Camera-type eye (tissue), 1 donor: ENCODE measurements at places on chromosomes 5 and 9. TPM values are rescaled to one million over a fixed set of nuclear protein-coding genes. Genes with fewer than 3 reads are reported as not detected.

Gene HAVCR2
- total RNA-seq = 1.8 TPM

Gene ELOVL7
- 6.7 TPM for total RNA-seq

Gene CXCL14
- 63.1 TPM for total RNA-seq

Gene WDR41
- 80.0 TPM for total RNA-seq

Gene SPARC
- 2,277 TPM for total RNA-seq

Gene PSAT1
- 35.4 TPM for total RNA-seq

Gene GNA14
- 4.3 TPM for total RNA-seq
